ENCODE measurements at places on chromosomes 1 and 21. TPM values are rescaled to one million over a fixed set of nuclear protein-coding genes. Genes with fewer than 3 reads are reported as not detected.

DNA sequence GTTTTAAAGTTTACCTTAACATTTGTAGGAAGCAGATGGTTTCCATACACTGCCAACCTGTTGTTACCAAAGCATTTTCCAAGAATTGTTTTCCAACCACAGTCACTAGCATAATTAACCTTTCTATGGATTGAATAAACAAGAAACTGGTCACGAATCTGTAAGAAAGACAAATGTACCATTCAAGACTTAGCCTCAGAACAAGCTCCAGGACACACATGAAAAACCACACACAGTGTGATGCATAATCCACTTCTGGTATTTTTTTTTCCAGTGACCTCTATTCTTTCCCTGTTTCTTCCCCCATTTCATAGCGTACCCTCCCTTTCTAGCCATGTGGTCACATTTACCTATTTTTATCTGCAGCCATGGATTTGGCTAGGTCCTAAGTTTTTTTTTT is 29.6 kb upstream of the C1orf87 start:
- H3K4me3 ChIP-seq, result no peak overlapping the region
- H3K27ac ChIP-seq, result no peak overlapping the region

DNA sequence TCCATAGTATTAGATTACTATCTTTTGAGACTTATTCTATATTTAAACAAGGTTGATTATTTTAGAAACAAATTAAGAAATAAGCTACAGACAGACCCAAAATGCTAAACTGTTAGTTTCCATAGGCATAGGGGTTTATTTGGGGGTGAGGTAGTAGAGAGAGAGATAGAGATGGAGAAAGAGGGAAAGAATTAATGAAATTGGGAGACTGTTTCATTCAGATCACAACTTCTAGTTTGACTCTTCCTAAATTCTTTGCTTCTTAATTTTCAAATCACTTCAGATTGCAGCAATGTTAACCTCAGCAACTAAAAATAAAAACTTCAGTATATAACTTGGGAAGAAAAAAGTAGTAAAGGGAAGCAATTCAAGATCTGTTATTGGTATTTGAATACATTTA is 3.4 kb downstream of the JUN start:
- no peak overlapping the region for H3K27ac ChIP-seq
- H3K4me3 ChIP-seq, result peak overlapping the region; percentile 36
- H3K4me1 ChIP-seq, result peaks cover 24% of the 10 kb centered on the region
- no peaks in the 10 kb centered on the region for H3K27me3 ChIP-seq
- DNase-seq, result no peak
- H3K36me3 ChIP-seq, result peaks cover 34% of the 10 kb centered on the region

DNA sequence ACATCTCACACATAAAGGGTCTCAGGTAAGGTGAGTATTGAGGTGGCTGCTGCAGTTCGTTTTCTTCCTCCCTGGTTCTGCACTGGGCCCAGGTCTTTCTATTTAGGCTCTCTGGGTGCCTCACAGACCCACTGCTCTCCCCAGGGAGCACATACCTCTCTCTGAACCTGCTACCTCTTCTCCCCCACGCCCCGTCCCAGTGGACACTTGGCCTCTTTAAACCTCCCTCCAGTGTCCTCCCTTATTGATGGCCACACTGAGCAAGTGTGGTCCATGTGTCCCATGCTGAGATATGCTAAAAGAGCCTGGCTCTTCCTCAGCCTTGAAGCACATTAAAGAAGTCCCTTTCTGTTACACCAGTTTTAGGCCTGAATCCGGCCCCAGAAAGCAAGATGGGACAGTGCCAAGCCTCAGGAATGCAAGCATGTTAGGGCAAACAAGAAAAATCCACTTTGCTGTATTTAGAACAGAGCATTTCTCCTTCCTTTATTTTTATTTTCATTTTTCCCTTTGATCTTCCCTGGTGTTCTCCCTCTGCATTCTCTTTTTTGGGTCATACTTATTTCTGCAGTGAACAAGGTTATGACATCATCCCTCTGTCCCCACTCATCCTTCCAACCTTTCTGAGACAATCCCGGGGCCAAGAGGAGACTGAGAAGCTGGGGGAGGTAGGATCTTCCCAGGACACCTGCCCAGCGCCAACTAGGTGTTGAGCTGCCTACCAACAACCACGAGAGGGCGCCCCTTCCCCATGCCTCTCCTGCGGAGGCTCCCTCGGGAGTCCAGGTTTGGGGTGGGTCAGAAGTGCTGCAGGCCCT is 5.0 kb upstream of the CHI3L2 start:
- H3K27ac ChIP-seq, result peak overlapping the region; percentile 95
- peak; percentile 75 for DNase-seq
- peak overlapping the region; percentile 50 for H3K4me3 ChIP-seq
- H3K4me1 ChIP-seq, result peaks cover 87% of the 10 kb centered on the region

DNA sequence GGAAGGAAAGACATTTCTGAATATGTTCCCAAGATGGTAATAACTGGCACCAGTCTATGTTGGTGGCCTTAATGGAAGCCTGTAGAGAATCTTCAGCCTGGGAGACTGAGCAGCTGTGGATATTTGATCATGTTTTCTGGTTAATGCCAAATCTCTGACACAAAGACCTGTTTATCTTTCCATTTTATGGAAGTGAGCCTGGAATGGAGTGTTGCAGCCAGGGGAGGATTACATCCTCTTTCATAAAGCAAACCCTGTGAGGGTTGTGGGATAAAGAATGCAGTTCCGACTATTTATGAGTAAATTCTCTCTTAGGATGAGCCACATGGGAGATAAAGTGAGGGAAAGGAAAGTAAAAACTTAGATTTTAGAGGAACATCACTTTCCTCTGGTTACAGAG is 144.1 kb downstream of the PCP4 start:
- no peaks in the 10 kb centered on the region for H3K36me3 ChIP-seq
- H3K27me3 ChIP-seq, result no peaks in the 10 kb centered on the region
- no peaks in the 10 kb centered on the region for H3K4me1 ChIP-seq
- no peak overlapping the region for H3K27ac ChIP-seq

DNA sequence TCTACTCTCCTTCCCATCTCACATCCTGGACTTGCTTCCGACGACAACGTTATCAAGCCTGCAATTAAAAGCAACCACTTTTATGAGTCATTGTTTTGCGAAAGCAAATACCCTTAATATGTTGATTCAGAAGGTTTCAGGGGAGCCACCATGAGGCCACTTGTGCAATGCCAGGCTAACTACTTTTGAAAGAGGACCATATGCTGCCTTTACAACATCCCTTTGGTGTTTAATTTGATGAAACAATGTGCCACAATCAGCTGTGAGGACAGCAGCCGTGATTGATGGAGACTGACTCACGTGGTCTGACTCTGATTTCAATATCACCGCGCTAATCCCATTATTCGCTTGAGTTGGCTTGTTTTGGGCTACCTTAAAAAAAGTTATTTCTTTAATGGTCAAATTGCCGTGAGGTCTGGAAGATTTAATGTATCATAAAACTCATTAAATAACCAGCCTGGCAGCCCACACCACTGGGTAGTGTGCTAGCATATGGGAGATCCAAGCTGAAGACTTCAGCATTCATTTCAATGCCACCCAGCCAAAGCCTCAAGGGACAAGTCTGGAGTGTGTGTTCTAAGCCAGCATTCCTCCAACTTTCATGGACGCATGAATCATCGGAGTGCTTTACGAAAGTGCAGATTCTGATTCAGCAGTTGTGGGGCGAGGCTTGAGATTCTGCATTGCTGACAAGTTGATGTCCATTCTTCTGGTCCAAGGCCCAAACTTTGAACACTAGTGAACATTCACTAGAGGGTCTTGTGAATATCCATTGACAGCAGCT is 73.3 kb upstream of the PAXBP1 start:
- H3K27me3 ChIP-seq, result peaks cover 23% of the 10 kb centered on the region
- H3K36me3 ChIP-seq, result no peaks in the 10 kb centered on the region
- no peaks in the 10 kb centered on the region for H3K4me1 ChIP-seq
- no peak overlapping the region for H3K27ac ChIP-seq

SPRR2F gene
- total RNA-seq, result not detected

TRIM17 gene
- not detected for total RNA-seq

GRCh38 chr1:6906783-6907182 is 121.5 kb downstream of the CAMTA1 start:
- H3K4me1 ChIP-seq, result no peaks in the 10 kb centered on the region
- peaks cover 6% of the 10 kb centered on the region for H3K27me3 ChIP-seq
- no peak for DNase-seq
- no peak overlapping the region for H3K27ac ChIP-seq
- H3K36me3 ChIP-seq, result no peaks in the 10 kb centered on the region

DNA sequence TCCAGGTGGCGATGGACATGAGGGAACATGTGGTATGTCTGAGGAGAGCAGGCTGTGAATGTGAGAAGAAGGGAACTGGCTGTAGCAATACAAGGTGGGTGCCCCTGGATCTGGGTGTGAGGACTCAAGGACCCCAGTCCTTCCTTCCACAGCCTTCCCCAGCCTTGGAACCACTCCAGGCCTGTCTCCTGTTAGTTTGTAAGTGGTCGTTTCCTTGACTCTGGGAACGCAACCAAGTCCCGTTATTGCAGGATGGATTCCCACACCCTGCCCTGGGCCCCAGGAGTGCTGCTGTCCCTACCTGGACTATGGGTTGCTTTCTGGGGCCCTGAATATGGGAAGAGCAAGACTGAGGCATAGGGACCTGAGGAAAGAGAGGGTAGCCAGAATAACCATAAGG is 47.2 kb upstream of the VANGL1 start:
- no peaks in the 10 kb centered on the region for H3K36me3 ChIP-seq
- peaks cover 3% of the 10 kb centered on the region for H3K27me3 ChIP-seq
- H3K27ac ChIP-seq, result no peak overlapping the region
- H3K4me3 ChIP-seq, result no peak overlapping the region

DNM3 gene
- total RNA-seq, result 1.9 TPM

CYP4A22 gene
- not detected for total RNA-seq

ACTL8 gene
- not detected for total RNA-seq

- no peak for DNase-seq
- H3K27me3 ChIP-seq, result no peaks in the 10 kb centered on the region
These were observed 6.2 kb upstream of the LRRC40 start for GRCh38 chr1:70211541-70211940.

DNA sequence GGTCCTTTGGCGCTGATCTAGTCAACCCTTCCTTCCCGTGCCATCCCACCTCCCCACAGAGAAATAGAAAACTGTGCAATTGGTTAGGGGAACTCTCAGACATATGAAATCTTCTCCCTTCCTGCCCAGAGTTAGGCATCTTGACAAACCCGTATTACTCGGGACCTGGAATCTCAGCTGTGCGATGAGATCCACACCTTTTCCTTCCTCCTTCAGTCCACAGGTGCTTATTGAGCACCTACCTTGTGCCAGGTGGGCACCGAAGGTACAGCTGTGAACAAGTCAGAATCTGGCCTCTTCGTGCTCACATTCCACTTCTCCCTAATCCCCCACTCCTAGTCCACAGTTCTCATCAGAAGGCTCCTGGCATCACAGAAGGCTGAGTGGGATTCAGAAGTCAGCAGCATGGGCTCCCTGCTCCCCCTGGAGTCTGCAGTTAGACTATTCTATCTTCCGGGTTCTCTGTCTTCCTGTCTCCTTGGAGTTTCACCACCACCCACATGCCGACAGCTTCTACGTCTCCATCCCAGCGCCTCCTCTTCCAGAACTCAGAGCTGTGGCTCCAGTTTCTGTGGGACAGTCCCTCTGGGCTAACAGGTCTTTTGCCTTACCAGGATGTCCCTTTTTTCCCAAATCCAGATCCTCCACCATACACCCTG is 23.0 kb downstream of the KNCN start:
- H3K27me3 ChIP-seq, result peaks cover 60% of the 10 kb centered on the region
- no peak for DNase-seq
- H3K36me3 ChIP-seq, result no peaks in the 10 kb centered on the region
- H3K4me1 ChIP-seq, result peaks cover 2% of the 10 kb centered on the region
- no peak overlapping the region for H3K4me3 ChIP-seq

- peaks cover 2% of the 10 kb centered on the region for H3K27me3 ChIP-seq
- no peaks in the 10 kb centered on the region for H3K36me3 ChIP-seq
- H3K27ac ChIP-seq, result no peak overlapping the region
- H3K4me3 ChIP-seq, result no peak overlapping the region
- no peak for DNase-seq
- no peaks in the 10 kb centered on the region for H3K4me1 ChIP-seq
These were observed 58.6 kb downstream of the NPHS2 start for GRCh38 chr1:179516976-179517705.

TMEM81 gene
- total RNA-seq, result 3.5 TPM

- no peaks in the 10 kb centered on the region for H3K27me3 ChIP-seq
- no peak for DNase-seq
These were observed 120.9 kb upstream of the KIAA1614 start for GRCh38 chr1:180791806-180792205.

RHCE gene
- not detected for total RNA-seq

DNA sequence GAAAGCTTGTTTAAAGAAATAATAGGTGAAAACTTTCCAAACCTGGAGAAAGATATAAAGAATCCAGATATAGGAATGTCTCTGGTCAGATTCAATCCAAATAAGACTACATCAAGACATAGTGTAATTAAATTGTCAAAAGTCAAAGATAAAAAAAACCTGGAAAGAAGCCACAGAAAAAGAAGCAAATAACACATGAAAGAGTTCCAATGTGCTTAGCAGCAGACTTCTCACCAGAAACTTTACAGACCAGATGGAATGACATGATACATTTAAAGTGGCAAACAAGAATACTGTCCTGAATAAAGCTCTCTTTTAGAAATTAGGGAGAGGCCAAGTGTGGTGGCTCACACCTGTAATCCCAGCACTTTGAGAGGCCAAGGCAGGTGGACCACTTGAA is 1039.9 kb downstream of the KCNT2 start:
- H3K27ac ChIP-seq, result no peak overlapping the region
- no peaks in the 10 kb centered on the region for H3K4me1 ChIP-seq

- no peak for DNase-seq
- H3K36me3 ChIP-seq, result no peaks in the 10 kb centered on the region
- no peak overlapping the region for H3K27ac ChIP-seq
- H3K27me3 ChIP-seq, result peaks cover 1% of the 10 kb centered on the region
These were observed 9.9 kb upstream of the SPRR4 start for GRCh38 chr1:152960452-152961044.

KDM1A gene
- total RNA-seq, result 41.5 TPM

DNA sequence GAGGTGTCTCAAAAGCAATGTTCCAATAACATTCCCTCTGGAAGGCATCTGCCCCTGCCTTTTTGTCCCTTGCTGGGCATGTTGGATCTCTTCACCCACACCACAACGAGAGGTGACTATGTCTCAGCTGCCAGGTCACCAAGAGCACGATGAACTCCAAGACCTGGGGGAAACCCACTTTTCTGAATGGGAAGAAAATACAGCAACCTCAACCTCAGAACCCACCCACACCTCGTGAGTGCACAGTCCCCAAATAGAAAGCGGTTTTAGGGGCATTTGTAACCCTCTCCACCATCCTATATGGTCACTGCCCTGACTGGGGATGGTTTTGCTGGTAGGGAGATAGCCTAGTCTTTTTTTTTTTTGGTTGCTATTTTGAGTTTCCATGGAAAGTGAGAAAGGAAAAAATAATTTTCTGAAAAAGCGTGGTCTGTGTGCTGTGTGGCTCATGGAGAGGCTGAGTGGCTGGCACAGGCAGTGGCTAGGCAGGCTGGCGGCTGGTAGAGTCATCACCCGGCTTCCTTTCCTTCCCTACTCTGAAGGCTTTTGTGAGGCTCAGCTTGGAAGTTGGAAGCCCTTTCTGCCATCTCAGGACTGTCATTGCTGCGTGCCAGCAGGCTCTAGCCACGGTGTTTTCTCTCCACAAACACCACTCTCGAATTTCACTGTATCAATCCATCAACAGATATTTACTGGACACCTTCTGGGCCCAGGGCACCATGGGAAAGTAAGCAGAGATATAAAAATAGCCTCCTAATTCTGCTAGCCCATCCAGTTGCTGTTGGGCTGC is 15.8 kb downstream of the TSPAN2 start:
- no peaks in the 10 kb centered on the region for H3K36me3 ChIP-seq
- H3K27ac ChIP-seq, result no peak overlapping the region
